ENCODE measurements at places on chromosomes 7 and 10.

DNA sequence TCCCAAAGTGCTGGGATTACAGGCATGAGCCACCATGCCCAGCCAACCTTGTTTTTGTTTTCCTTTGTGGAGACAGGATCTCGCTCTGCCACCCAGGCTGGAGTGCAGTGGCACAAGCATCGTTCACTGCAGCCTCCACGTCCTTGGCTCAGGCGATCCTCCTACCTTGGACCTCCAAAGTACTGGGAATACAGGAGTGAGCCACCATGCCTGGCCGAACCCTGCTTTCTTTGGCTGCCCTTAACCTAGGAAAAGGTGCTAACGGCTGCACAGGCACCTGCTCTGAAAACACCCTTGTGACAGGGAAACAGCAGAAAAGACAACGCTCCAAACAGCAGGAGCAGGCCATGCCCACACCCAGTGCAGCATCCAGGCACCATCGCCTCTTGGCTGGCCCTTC, 71.9 kb downstream of the OAT start:
- DNase-seq: no peak

DNA sequence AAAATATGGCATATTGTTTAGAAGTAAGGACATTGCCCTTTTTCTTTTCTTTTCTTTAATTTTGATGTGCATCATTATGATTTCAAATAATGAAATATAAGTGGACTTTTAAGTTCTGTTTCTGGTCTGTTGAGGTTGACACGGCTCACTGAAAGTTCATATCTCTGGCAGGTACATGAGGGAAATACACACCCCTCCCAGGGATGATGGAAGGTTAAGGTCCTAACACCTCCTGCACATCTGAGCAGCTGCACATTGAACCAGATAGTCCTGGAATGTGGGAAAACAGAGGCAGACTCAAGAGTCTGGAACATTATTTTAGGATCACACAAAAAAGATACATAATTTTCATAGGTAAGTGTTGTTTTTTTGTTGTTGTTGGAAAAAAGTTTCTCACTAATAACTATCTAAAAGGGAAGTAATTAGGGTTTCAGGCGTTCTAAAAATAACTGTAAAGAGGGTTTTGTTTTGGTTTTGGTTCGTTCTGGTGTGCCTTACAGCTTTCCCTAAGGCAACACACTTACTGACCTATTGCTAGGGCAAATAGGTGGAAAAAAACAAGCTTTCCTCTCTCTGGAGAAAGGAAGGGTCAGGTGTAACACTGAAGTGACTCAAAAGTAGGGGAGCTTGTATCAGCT, 201.2 kb upstream of the PRKCQ start:
- DNase-seq: no peak

- no peak for DNase-seq
These were observed 105.5 kb upstream of the PTN start for GRCh38 chr7:137449016-137449415.

GRCh38 chr7:130903358-130903974, 169.5 kb upstream of the KLF14 start:
- no peak for DNase-seq

GRCh38 chr7:139683137-139683921, 94.5 kb downstream of the HIPK2 start:
- no peak for DNase-seq

DNA sequence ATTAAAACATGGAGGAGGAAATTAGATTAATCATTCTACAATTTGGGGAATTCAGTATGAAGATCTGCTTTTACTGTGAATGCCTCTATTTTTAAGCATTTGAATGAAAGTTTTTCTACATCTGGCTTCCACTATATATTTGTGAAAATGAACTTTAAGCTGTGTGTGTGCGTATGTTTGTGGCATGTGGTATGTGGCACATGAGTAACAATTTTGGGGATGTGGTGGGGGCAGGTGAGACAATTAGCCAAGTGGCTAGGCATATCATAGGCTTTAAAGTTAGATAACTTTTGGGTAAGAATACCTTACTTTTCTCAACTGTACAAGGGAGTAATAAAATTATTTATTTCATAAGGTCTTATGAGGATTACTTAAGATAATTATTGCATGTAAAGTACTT, 81.5 kb downstream of the ZNF22 start:
- DNase-seq: no peak
